LNCaP clone FGC (cell line): ENCODE measurements at places on chromosomes 3 and 15.

DNA sequence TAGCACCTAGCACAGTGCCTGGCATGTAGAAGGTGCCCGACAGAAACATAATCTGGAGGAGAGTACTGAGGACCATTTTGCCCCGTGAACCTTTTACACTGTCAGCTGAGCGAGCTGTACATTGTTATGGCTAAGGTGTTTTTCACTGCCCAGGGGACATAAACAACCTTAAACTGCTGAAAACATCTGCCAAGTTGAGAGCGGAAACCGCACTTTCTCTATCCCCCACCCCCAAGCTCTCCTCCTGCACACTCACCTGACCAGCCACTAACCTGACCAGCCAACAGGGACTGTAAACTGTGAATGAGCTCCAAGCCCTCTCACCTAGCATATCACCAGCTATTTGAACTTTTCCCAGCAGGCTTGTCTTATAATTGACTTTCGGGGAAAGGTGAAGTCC, 17.6 kb downstream of the RAB43 start:
- no peak for DNase-seq

DNA sequence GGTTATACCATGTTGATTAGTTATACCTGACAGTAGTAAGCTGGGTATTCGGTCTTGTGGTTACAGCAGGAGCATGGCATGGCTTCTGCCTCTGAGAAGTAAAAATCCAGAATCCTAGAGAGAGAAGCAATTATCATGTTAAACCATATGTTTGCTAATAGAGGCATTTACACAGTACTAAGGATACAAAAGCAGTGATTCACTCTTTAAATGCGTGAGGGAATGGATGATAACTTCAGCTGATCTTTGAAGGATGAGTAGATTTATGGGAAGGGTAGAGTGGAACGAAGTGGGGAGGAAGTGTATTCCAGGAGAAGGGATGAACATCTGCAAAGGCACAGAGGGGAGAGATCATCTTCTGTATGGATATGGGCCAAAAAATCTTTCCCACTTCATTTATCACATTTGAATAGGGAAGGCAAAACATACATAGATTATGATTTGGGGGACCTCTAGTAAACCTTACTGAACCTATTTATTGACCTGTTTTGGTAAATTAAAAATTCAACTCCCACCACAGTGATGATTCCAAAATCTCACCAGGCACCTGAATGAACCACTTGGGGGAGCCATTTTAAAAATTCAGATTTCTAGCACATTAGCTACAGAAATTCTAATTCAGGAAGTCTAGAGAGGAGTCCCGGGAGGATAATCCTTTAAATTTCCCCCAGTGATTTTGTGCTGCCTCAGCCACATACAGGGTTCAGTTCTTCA, 35.1 kb downstream of the IGSF10 start:
- DNase-seq: no peak

DNA sequence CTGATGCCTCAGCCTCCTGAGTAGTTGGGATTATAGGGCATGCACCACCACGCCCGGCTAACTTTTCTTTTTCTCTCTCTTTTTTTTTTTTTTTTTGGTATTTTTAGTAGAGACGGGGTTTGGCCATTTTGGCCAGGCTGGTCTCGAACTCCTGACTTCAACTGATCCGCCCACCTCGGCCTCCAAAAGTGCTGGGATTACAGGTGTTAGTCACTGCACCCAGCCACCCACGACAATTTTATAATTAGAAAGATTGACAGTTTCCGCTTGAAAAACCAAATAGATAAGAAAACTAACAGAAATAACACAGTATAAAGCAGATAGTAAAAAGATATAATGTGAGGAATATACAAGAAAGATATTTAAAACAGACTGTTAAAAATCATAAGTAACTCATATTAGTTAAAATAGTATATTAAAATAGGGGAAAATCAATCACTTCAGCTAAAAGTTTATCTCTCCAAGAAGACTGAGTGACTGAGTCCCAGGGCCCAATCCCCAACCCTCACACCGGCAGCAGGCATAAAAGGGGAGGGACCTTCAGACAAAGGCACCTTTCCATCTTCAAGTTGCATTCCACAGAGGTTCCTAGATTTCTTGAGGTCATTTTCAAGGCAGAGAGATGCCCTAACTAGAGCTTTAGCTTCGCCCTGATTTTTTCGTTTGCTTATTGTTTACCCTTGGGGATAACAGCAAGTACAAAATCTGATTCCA, 1.4 kb upstream of the WHAMM start:
- DNase-seq: no peak

DNA sequence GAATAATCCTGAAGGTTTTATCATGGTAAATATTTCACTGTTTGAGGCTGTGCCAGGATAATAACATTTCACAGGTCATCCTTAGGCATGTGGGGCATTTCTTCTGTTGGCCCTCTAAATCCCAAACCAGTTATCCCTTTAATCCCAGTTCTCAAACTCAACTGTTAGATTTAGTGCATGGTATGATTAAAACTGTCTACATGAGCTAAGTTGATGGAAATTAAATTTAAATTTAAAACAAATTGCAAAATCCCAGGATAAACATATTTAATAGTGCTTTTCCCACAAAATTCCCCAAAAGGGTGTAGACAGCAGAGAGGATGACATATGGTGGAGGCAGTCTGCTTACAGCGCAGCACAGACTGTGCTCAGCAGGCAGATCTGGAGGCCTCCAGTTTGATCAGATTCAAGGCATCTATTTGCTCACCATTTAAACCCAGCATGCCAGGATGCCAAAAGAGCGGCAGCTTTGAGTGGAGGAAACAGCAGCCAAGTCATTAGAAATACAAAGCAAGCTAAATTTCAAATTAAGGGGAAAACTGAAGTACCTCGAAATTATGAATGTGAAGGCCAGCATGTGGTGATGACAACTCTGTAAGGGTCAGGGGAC, 325.8 kb downstream of the KCNH8 start:
- DNase-seq: no peak

DNA sequence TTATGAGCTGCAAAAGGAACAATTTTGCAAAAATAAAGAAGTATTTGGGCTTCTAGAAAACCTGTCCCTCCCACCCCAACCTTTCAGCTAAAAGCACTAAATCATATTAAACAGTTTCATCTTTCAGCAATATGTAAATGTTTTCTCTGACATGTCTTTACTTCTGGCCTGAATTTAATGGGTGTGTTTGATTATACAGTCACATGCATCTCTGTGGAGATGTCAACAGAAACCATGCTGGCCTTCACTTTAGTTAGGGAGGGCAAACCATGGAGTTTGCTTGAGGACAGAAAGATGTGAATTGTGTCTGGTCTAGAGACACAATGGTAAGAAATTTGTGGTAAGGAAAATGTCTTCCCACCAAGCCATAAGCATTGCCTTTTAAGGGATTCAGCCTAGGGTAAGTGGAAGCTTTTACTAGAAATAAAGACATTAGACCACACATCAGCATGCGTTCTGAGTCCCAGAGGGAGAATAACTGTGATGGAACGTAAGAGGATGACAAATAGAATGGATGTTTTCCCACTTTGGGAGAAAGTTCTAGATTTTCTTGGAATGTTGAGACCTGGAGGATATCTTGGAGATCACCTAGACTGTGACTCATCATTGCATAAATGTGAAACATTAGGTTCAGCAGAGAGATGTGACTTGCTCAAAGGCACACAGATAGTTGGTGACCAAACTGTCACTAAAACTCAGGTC, 68.9 kb downstream of the ST8SIA2 start:
- DNase-seq: no peak

DNA sequence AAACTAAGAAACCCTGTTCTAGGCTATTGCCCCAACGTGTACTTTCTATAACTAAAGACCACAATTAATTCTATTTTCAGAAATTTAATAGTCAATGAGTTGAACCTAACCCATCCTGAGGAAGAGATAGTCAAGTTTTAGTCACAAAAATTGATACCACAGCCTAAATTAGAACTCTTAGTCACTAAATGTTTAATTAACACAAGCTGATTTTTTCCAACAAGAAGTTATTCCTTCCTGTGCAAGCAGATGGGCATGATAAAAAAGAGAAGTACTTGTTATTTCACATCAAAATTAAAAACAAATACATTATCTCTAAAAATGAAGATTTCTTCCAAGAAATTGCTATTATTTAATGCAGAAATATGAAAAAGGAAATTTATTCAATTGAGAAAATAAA, 38.4 kb upstream of the TERB2 start:
- DNase-seq: no peak

DNA sequence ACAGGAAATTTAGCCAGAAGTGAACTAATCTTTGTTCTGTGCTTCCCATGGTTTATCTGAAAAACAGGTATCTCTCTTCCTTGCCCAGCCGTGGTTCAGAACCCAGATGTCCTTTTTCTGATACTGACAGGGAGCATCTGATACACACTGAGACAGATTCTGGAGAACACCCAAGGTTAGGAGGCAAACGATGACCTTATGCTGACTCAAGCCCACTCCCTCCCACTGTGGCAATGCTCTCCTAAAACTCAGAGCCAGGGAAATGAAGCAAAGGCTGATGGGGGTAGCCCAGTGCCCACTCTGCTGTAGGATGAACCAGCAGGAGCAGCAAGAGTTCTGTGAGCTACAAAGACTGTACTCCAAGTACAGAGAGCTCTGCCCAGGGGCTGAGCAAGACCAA, 225.1 kb downstream of the NTRK3 start:
- no peak for DNase-seq

- no peak for DNase-seq
Observed at GRCh38 chr15:36960179-36960946, 140.0 kb downstream of the MEIS2 start.

DNA sequence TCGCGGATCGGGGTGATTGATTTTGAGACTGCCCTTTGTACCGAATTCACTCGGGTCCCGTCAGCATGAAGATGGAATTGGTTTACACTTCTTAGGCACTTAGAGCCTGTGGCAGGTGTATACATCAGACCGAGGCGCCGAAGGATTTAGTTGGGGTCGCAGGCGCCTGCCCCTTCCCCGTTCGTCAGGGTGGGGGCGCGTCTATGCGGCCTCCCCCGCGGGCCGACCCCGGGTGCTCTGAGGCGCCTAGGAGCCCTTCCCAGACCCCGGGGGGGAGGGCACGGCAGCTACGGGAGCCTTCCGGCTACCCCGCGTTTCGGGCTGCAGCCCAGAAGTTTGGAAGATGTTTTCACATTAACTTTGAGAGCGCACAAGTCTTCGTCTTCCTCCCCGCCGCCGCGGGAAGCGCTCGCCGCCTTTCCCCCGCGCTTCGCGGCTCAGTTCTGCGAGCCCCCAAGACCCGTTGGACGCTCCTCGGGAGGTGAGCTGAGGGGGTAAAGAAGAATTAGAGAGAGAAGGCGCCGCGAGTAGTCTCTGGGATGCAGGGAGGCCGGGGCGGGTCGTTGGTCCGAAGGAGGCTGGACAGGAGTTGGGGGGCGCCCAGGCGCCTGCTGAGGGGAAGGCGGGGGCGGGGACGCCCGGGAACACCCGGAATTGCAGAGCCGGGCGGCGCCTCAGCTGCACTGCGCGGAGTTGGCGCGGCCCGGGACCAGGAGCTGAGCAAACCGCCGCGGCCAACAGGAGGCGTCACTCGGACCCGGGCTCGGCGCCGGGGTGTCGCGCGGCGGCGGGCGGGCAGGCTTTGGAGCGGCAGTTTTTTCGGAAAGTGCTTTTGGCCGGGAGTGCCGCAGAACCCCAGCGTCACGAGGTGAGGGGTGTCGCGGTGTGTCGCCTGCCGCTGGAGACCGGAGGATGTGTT, 780 bp downstream of the TIPARP start:
- DNase-seq: no peak

DNA sequence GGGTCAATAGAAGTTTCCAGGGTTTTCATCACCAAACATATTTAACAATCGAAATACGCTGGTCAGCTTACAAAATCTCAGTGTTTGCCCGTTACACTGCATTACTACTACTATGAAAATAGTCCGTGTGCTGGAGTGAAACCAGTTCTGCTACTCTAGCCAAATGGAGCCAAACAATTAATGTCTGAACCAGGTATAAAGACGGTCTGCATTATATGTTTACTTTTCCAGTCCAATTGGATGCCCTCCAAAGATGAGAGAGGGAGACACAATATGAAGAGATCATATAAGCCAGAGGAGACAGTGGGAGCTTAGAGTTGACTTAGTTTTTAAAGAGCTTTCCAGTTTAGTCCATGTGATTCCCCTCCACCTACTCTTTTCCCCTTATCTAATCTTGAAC, 6.3 kb upstream of the DUT start:
- peak; percentile 93 for DNase-seq

- DNase-seq: no peak
Observed at GRCh38 chr15:22880068-22880980, 41.9 kb downstream of the NIPA2 start.

GRCh38 chr3:54900838-54901591, 26.8 kb downstream of the LRTM1 start:
- DNase-seq: no peak

GRCh38 chr3:171586274-171586673, 126.1 kb upstream of the TNIK start:
- DNase-seq: no peak

DNA sequence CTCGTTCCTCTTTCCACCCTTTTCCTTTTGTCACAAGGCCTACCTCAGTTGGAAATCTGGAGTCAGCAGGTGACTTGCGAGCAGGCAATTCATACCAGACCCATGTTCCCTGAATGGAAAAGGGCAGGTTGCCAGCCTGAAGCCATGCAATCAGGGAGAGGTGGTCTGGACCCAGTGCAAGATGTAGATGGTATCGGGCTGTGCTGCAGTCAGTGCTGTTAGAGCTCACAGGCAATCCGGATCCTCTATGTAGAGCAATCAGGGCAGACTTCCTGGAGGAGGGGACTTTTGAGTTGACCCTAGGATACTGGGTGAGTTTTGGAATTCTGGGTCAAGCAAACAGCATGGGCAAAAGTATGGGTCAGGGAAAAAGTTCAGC, 18.9 kb downstream of the LOXL1 start:
- DNase-seq: no peak

- DNase-seq: no peak
Observed at GRCh38 chr15:39852250-39852649, 67.8 kb downstream of the GPR176 start.

GRCh38 chr15:76347482-76348055, 11.0 kb downstream of the ISL2 start:
- no peak for DNase-seq

- no peak for DNase-seq
Observed at GRCh38 chr15:33500432-33501195, 189.8 kb downstream of the RYR3 start.

DNA sequence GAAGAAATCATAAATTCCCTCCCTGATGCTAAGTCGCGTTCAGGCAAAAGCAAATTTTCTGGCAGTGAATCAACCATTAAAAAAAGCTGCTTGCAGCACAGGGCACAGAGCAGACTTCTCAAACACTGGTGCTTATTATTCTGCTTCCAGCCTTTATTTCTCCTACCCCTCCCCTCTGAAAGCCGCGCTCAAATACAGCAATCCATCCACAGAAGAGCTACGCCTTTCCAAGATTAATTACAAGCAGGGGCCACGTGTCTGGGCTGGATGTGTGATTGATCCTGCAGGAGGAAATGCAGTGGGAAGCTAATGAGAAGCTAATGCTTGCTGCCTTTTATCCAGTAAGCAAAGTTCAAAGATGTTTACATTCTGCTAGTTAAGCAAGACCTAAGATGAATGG, 134.9 kb upstream of the TOPAZ1 start:
- peak; percentile 45 for DNase-seq

GRCh38 chr15:21261396-21261964, 178.8 kb downstream of the POTEB3 start:
- DNase-seq: no peak

- no peak for DNase-seq
Observed at GRCh38 chr3:97979610-97980009, 7.4 kb upstream of the RIOX2 start.
